Stimulated activated CD4-positive, alpha-beta T cell treated with anti-CD3 and anti-CD28 coated beads, Interleukin-1b, Interleukin-23, amount 100 ng/mL, for 1 hour (primary cell): ENCODE measurements at places on chromosomes 5 and 9.

- DNase-seq = no peak
These were observed 174.4 kb downstream of the HSPA4 start for GRCh38 chr5:133226186-133226585.

DNA sequence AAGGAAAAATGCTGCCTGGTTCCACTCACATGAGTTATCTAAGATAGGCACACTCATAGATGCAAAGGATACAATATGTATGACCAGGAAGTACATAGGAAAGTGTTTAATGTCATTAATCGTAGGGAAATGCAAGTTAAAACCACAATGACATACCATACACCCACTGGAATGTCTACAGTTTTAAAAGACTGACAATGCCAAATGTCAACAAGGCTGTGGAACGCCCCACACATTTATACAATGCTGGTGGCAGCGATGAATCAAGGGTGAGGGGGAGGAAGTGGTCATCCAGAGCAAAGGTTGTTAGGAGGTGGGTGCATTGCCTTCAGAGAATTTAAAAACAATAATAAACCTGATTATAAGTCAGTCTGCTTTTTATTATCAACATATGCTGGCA lies 437.8 kb downstream of the ARHGEF28 start:
- no peak for DNase-seq

DNA sequence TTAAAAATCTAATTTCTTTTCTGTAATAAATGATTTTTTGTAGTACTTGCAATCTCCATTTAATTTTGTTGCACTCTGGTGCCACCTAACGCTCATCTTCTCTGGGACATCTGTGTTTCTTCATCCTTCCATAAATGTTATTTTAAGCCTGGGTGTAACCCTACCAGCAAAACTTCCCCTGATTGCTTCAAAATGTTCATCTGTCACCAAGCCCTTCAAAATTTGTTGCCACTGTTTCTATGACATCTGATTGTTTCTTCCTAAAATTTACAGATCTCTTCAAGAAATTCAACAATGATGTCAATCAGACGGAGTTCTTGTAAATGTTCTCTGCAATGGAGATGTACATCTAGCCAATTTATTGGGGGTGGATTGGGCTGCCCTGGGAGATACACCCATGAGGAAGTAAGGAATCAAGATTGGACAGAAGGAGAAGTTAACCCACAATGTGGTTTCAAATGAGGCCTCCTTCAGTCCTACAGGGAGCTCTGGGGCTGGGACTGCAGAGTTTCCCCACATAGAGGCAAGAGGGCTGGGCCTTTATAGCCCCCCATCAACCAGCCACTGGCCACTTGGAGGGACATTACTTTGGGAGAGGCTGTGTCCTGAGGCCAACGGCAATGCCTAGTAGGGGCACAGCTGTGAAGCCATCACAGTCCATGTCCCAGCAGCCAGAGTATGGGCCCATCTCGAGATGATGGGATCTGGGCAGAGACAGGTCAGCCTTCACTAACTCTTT lies 23.3 kb downstream of the MCTP1 start:
- no peak for DNase-seq

GRCh38 chr9:91192381-91193086 lies 169.2 kb downstream of the AUH start:
- no peak for DNase-seq

GRCh38 chr5:157164521-157164920 lies 1.5 kb downstream of the GARIN3 start:
- no peak for DNase-seq

- no peak for DNase-seq
These were observed 40.1 kb downstream of the GRIA1 start for GRCh38 chr5:153530357-153531143.

- no peak for DNase-seq
These were observed 6.8 kb upstream of the NTNG2 start for GRCh38 chr9:132154863-132155567.

- no peak for DNase-seq
These were observed 53.0 kb downstream of the PCDH1 start for GRCh38 chr5:141825241-141825671.

DNA sequence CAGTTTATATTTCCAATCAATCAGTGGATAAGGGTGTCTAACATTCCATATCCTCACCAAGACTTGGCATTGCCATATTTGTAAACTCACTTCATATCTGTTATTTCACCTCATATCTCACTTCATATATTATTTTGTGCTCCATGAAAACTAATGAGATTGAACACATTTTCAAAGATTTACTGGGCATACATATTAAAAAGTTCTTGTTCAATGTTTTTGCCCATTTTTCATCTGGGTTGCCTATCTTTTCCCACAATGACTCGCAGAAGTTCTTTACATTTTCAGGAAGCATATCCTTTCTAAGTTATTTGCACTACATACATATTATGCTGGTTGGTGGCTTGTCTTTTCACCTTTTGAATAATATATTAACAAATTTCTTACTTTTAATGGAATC lies 15.3 kb downstream of the ZNF510 start:
- no peak for DNase-seq
